ENCODE measurements at places on chromosomes 5 and 9. TPM values are rescaled to one million over a fixed set of nuclear protein-coding genes. Genes with fewer than 3 reads are reported as not detected.

PCDHGC4 gene
- 2.0 TPM for total RNA-seq

CAMK4 gene
- 0.69 TPM for total RNA-seq

PCDHGB2 gene
- total RNA-seq, result 4.7 TPM

TIMD4 gene
- 0.42 TPM for total RNA-seq

ACOT12 gene
- 0.14 TPM for total RNA-seq

COL23A1 gene
- 3.0 TPM for total RNA-seq

ANKRD18B gene
- not detected for total RNA-seq

GRCh38 chr5:149790276-149790675 lies 60.2 kb downstream of the PPARGC1B start:
- no peak for DNase-seq

GRCh38 chr9:20701060-20701459 lies 17.0 kb downstream of the FOCAD start:
- DNase-seq, result no peak

DNA sequence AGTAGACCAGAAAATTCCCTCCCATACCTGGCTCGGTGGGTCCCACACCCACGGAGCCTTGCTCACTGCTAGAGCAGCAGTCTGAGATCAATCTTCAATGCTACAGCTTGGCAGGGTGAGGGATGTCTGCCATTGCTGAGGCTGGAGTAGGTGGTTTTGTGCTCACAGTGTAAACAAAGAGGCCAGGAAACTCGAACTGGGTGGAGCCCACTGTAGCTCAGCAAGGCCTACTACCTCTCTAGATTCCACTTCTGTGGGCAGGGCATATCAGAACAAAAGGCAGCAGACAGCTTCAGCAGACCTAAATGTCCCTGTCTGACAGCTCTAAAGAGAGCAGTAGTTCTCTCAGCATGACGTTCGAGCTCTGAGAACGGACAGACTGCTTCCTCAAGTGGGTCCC lies 5.6 kb upstream of the GZMA start:
- DNase-seq, result no peak

DNA sequence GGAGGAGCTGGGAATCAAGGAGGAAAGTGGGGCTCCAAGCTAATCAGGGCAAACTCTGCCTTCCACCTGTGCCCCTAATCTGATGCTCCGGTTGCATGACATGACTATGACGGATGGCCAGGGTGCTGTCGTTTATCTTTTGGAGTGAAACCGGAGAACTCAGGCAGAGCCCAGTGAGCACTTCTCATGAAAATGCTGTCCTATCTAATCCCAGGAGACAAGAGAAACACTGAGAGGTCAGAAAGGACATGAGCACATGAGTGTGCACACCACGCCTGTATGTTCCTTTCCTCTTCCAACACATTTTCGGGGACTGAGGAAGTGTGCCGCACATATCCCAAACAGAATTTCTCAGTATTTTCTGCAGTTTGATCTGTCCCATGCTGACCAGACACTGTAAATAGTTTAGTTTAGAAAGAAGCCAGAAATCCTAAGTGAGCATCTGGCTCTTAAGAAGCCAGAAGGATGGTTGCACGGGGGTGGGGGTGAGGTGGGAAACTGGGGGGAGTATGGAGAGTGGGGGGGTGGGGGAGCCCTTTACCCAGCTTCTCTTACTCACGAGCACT lies 217.1 kb downstream of the TSSK1B start:
- DNase-seq, result no peak

GRCh38 chr9:89175828-89176261 lies 2.8 kb downstream of the SHC3 start:
- DNase-seq, result no peak

DNA sequence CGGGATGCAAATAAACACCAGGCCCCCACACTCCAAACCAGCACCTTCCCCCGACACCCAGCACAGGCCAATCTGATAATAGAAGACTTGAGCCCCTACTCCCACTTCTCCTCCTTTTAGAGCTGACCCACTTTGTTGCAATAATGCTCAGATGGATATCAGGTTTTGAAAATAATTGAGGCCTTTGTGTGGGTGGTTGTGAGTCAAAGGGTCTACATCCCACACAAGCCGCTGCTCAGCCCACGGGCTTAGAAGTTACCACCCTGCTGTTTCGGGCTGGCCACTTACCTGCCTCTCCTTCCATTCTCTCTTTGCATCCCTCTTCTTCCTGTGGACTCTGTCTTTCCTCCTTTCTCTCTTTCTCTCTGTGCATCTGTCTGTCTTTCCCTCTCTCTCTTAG lies 36.2 kb upstream of the FOXI1 start:
- DNase-seq, result no peak

DNA sequence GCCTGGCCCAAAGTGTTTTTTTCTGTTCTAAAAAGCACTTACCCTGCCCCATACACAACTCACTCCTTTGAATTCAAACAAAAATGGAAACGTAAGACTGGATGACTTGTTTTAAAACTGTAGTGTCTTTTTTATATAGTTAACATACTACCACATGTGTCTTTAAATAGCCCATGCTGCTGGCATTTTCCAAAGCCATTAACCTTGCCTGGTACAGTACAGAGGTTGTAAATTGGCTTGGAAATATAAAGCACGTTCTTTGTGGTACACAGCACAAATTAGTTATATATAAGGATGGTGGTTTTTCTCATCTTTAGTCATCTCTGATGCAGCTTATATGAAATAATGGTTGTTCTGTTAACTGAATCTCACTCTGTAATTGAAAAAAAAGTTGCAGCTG lies 519.7 kb upstream of the ZNF608 start:
- no peak for DNase-seq

GRCh38 chr5:3230254-3230653 lies 365.4 kb upstream of the IRX1 start:
- DNase-seq, result no peak

- no peak for DNase-seq
Observed at GRCh38 chr9:89701221-89701798, 96.5 kb downstream of the GADD45G start.
